ENCODE measurements at places on chromosomes 13 and 19. TPM values are rescaled to one million over a fixed set of nuclear protein-coding genes. Genes with fewer than 3 reads are reported as not detected.
A peak's percentile ranks its signal among the peaks of the same experiment; 100 is the strongest.

The ZNF600 gene
- total RNA-seq, result 4.8 TPM

DNA sequence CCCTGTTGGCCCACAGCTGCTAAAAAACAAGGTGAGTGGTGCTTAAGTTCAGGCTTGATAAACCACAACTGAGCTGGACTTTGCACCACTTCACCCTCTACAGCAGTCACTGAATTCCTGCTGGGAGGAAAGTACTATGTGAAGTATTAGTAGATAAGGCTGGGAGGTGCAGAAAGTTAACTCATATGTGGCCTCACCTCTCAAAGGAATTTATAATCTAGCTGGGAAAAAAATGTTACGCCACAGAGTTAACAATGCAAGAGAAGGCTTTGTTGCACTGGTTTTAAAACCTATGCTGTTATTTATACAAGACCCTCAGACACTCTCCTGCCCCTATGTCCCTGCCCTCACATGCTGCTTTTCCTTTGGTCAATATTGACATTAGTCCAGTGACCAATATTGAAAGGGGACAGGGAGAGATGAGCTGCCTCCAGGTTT, 60.9 kb downstream of the LIG4 start:
- no peak overlapping the region for H3K4me3 ChIP-seq
- no peaks in the 10 kb centered on the region for H3K27me3 ChIP-seq
- DNase-seq, result no peak
- no peak overlapping the region for H3K27ac ChIP-seq
- H3K36me3 ChIP-seq, result no peaks in the 10 kb centered on the region
- H3K4me1 ChIP-seq, result no peaks in the 10 kb centered on the region

DNA sequence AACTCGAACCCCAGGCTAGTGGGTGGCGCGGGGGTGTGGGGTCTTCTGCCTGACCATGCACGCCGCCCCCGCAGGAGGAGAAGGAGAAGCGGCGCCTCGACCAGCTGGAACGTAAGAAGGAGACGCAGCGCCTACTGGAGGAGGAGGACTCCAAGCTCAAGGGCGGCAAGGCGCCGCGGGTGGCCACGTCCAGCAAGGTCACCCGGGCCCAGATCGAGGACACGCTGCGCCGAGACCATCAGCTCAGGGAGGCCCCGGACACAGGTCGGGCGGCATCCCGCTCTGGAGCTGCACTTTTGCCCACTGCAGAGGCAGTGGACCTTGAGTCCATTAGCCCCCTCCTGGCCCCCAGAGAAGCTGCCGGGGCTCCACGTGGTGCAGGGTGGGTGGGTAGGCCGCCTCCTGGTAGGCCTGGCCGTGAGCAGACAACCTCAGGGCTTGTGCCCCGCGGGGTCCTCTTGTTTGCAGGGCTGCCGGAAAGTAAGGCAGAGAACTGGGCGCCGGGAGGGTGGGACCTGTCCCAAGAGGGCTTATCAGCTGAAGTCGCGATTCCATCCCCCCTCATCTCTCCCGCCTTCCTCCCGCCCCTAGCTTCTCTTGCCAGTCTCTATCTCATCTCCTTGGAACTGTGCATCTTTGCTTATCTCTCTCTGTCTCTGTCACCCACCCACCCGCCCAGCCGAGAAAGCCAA, 9.9 kb downstream of the CCDC124 start:
- no peak overlapping the region for H3K4me3 ChIP-seq
- DNase-seq, result no peak
- H3K4me1 ChIP-seq, result peaks cover 26% of the 10 kb centered on the region
- H3K27me3 ChIP-seq, result no peaks in the 10 kb centered on the region

The CABP5 gene
- total RNA-seq, result not detected

GRCh38 chr13:103243495-103243894, 177.3 kb upstream of the SLC10A2 start:
- no peaks in the 10 kb centered on the region for H3K36me3 ChIP-seq
- H3K4me1 ChIP-seq, result no peaks in the 10 kb centered on the region
- no peaks in the 10 kb centered on the region for H3K27me3 ChIP-seq
- no peak overlapping the region for H3K4me3 ChIP-seq
- no peak for DNase-seq

The IFNL1 gene
- total RNA-seq, result not detected

DNA sequence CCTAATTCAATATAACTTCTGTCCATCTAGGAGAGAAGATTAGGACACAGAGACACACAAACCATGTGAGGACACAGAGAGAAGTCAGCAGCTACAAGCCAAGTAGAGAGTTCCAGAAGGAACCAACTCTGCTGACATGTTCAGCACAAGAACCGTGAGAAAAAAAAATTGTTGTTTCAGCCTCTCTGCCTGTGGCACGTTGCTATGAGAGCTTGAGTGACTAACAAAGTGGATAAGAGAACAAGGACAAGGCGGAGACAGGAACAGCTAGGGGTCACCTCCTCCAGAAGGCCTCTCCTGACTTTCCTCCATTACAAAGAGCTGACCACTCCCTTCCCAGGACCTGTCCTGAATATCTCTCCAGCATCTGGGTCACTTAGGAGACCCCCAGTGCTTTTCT, 5.6 kb upstream of the SIGLEC12 start:
- no peaks in the 10 kb centered on the region for H3K36me3 ChIP-seq
- no peaks in the 10 kb centered on the region for H3K4me1 ChIP-seq
- no peak for DNase-seq
- H3K27me3 ChIP-seq, result no peaks in the 10 kb centered on the region
- no peak overlapping the region for H3K4me3 ChIP-seq

GRCh38 chr19:29845574-29846176, 33.9 kb downstream of the CCNE1 start:
- DNase-seq, result no peak
- peak overlapping the region; percentile 88 for H3K27ac ChIP-seq
- H3K4me3 ChIP-seq, result peak overlapping the region; percentile 65
- H3K27me3 ChIP-seq, result peaks cover 1% of the 10 kb centered on the region
- no peaks in the 10 kb centered on the region for H3K36me3 ChIP-seq
- H3K4me1 ChIP-seq, result peaks cover 26% of the 10 kb centered on the region

- no peak overlapping the region for H3K4me3 ChIP-seq
- no peak for DNase-seq
- H3K36me3 ChIP-seq, result no peaks in the 10 kb centered on the region
- peaks cover 14% of the 10 kb centered on the region for H3K4me1 ChIP-seq
- H3K27me3 ChIP-seq, result no peaks in the 10 kb centered on the region
These were observed 1.3 kb downstream of the DHDH start for GRCh38 chr19:48934837-48935236.

DNA sequence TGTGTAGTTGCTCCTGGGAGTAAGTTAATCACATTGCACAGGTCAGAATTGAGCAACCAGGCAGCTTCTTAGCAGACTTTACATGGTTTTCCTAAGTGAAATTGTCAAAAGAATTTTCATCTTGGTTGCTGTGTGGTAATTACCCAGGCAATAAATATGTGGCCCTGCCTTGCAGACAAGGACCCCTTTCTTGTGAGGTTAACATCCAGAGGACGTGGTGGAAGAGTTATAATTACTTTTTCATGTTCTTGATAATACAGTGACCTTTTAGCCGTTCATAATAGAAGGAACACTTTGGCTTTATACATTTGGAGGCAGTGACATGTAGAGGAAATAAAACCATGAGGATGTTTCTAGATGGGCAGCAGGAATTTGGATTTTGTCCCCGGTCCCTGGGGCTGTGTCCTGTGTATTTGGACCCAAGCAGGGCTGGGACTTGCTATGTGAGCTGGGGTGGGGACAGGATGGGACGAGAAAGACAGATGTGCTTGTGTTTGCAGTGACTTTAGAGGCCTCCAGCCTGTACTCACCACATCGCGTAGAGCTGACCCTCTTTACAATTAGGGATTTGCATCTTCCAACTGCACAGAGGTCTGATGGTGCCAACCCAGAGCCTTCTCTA, 156.2 kb downstream of the STK24 start:
- no peak for DNase-seq
- no peak overlapping the region for H3K4me3 ChIP-seq
- no peaks in the 10 kb centered on the region for H3K4me1 ChIP-seq
- H3K27me3 ChIP-seq, result no peaks in the 10 kb centered on the region

DNA sequence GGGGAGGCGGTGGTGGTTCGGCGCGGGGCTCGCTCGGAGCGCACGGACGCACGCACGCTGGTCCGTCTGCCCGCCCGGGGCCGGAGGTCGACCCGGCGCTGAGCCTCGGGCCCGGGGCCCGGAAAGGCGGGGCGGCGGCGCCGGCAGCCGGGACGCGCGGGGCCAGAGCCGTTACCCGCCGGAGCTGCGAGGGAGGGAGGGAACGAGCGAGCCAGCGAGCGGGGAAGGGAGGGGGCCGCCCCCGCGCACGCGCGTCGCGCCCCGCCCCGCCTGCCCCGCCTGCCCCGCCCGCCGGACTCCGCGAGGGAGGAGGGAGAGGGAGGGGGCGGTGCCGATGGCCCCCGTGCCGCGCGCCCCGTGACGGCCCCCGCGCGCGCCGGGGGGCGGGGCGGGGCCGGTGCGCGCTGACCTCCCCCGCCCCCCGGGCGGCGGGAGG, 15.0 kb downstream of the CIC start:
- H3K27ac ChIP-seq, result peak overlapping the region; percentile 98
- H3K36me3 ChIP-seq, result peaks cover 23% of the 10 kb centered on the region
- peak overlapping the region; percentile 63 for H3K4me3 ChIP-seq
- no peaks in the 10 kb centered on the region for H3K27me3 ChIP-seq

The ZNF701 gene
- 10.6 TPM for total RNA-seq

The PSG4 gene
- total RNA-seq, result not detected

The STOML3 gene
- total RNA-seq, result not detected

DNA sequence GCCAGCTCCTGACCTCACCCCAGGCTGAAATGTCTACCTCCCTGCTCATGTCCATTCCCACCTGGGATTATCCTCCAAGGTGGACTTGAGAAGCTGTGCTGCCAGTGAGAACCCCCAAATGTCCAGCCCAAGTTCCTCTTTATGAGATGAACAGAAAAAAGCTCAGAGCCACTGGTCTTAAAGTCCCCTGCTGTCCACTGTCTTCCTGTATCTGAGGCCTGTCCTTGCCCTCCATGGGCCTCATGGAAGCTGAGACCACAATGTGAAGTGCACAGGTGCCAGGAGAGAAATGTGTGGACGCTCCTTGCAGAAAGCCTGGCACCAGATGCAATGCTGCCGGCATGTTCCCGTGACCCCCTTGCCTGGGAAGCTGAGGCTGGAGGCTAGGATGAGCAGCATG, 3.3 kb upstream of the AMER2 start:
- H3K36me3 ChIP-seq, result no peaks in the 10 kb centered on the region
- no peak overlapping the region for H3K27ac ChIP-seq
- peaks cover 17% of the 10 kb centered on the region for H3K4me1 ChIP-seq
- no peak overlapping the region for H3K4me3 ChIP-seq
- peak; percentile 68 for DNase-seq

DNA sequence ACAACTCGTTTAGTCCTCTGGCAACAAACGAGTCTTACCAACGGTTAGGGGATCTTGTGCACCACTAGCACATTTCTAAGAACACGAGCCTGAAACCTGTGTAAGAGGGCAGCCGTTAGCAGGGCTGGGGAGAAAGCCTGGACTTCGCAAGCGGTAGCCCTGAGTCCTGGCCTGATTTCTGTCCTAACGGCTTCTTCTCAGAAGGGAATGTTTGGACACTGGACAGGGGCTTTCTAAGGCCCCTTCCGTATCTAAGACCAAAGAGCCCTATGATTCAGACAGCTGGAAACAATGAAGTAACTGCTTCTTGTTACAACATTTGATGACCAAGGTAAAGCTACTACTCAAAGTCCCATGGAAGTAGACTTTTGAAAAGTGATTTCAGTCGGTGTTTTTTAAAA, 2.2 kb downstream of the ANKRD10 start:
- H3K27me3 ChIP-seq, result no peaks in the 10 kb centered on the region
- peaks cover 11% of the 10 kb centered on the region for H3K36me3 ChIP-seq
- DNase-seq, result no peak
- peaks cover 70% of the 10 kb centered on the region for H3K4me1 ChIP-seq

The ATP1A3 gene
- total RNA-seq, result 3.0 TPM

- peak overlapping the region; percentile 79 for H3K4me3 ChIP-seq
- no peak for DNase-seq
- no peak overlapping the region for H3K27ac ChIP-seq
- H3K36me3 ChIP-seq, result no peaks in the 10 kb centered on the region
- peaks cover 40% of the 10 kb centered on the region for H3K4me1 ChIP-seq
These were observed 1.2 kb downstream of the RFXAP start for GRCh38 chr13:36820222-36820621.

DNA sequence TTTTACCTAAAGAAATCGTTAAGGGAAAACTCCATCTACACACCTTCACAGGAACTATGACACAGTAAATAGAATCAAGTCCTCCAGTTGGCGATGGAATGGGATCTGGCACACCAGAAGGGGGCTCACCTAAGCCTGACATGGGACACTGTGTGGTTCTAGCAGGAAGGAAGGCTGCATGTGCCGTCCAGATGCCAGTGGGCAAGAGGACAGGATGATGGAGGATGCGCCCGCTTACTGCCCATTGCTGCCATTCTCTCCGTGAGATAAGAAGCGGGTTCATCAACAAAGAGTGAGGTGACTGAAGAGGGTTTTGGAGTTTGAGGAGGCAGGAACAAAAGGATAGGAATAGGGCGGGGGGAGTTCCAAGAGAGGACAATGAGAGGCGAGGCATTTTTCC, 2.9 kb upstream of the CYP2F1 start:
- no peak for DNase-seq
- no peak overlapping the region for H3K4me3 ChIP-seq
- H3K36me3 ChIP-seq, result no peaks in the 10 kb centered on the region
- H3K27me3 ChIP-seq, result no peaks in the 10 kb centered on the region
- H3K27ac ChIP-seq, result no peak overlapping the region

- no peak for DNase-seq
- H3K36me3 ChIP-seq, result no peaks in the 10 kb centered on the region
- H3K4me3 ChIP-seq, result no peak overlapping the region
- no peaks in the 10 kb centered on the region for H3K27me3 ChIP-seq
- peaks cover 29% of the 10 kb centered on the region for H3K4me1 ChIP-seq
These were observed 182.6 kb downstream of the COL4A1 start for GRCh38 chr13:110124201-110124940.

The COX7A1 gene
- 116 TPM for total RNA-seq

- H3K4me1 ChIP-seq, result no peaks in the 10 kb centered on the region
- H3K27me3 ChIP-seq, result no peaks in the 10 kb centered on the region
- H3K4me3 ChIP-seq, result no peak overlapping the region
- no peak overlapping the region for H3K27ac ChIP-seq
- H3K36me3 ChIP-seq, result no peaks in the 10 kb centered on the region
These were observed 39.5 kb downstream of the RASL11A start for GRCh38 chr13:27309967-27310598.

- H3K4me1 ChIP-seq, result peaks cover 6% of the 10 kb centered on the region
- no peak for DNase-seq
- no peak overlapping the region for H3K27ac ChIP-seq
- no peak overlapping the region for H3K4me3 ChIP-seq
- no peaks in the 10 kb centered on the region for H3K27me3 ChIP-seq
These were observed 116.7 kb downstream of the KLF12 start for GRCh38 chr13:74017301-74018061.

The CPB2 gene
- not detected for total RNA-seq

GRCh38 chr19:18301718-18302111, 20.3 kb upstream of the JUND start:
- no peaks in the 10 kb centered on the region for H3K27me3 ChIP-seq
- no peaks in the 10 kb centered on the region for H3K36me3 ChIP-seq
- H3K4me3 ChIP-seq, result no peak overlapping the region
- peaks cover 65% of the 10 kb centered on the region for H3K4me1 ChIP-seq
- DNase-seq, result no peak

- peaks cover 9% of the 10 kb centered on the region for H3K4me1 ChIP-seq
- no peaks in the 10 kb centered on the region for H3K36me3 ChIP-seq
- no peak for DNase-seq
- peaks cover 20% of the 10 kb centered on the region for H3K27me3 ChIP-seq
- no peak within 1 kb of the TSS for H3K27ac ChIP-seq
These were observed at the start of gene CYP4F22 for GRCh38 chr19:15508035-15508710. CYP4F22 (plus strand) TSS chr19:15508525; CDS start chr19:15525337, 16,812 bp downstream.
